ENCODE measurements at places on chromosomes 12 and 14. TPM values are rescaled to one million over a fixed set of nuclear protein-coding genes. Genes with fewer than 3 reads are reported as not detected.

NOS1 gene
- not detected for total RNA-seq

REM2 gene
- total RNA-seq, result 0.98 TPM

DNA sequence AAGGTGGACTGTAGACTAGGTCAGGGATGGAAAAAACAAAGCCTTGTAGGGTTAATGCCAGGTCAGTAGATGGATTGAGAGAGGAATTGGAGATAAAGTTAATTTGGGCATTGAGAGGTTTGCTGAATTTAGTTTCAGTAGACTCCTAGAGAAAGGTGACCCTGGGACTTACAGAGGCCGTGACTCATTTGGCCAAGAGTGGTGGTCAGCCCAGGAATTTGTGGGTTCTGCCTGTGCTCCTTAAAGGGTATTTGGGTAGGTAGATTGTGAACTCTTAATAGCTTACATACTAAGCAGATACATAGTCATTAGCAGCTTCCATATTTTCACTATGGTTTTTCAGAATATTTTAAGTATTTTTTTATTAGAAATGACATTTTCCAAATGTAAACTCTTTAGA lies 21.8 kb downstream of the PLEKHA5 start:
- no peak for DNase-seq

OTX2 gene
- total RNA-seq, result not detected

DNA sequence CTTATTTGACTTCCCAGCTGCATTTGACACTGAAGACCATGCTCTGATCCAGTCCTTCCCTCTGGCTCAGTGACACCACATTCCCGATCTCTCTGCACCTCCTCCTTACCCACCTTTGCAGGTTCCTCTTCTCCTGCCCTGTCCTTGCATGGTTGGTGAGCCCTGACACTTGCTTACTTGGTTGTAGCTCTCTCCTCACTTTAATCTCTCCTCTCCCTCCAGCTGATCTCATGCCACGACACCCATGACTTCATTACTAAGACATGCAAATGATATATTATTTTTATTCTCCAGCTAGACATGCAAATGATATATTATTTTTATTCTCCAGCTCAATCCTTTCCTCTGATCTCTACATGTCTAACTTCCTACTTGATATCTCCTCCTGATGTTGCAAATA lies at the start of gene SERPINA9:
SERPINA9 (minus strand) TSS at position 175 of the 400 bp plus-strand sequence. CDS start 6,357 bp downstream, outside the sequence.
- no peak for DNase-seq

DNA sequence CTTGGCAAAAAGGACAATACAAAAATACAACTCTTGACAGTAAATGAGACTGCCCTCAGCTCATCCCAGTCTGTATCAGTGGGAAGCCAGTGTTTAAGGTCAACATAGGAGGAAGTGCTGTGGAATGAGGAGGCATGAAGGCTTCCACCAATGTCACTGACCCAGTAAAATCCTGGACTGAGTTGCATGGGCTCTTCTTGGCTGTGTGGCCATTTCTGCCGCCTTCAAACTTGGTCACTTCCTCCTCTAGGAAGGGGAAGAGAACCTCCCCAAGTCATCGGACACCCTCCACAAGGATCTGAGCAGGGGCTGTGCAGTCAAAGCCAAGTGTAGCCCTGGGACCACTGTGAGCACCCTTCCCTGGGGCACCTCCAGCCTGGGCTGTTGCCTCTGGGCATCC lies 11.9 kb downstream of the GPR68 start:
- DNase-seq, result no peak

TPPP2 gene
- not detected for total RNA-seq

DTX1 gene
- not detected for total RNA-seq
